ENCODE measurements at places on chromosomes 2 and 18. TPM values are rescaled to one million over a fixed set of nuclear protein-coding genes. Genes with fewer than 3 reads are reported as not detected.

GRCh38 chr2:226310146-226310545 is 489.5 kb downstream of the IRS1 start:
- no peak for DNase-seq

- DNase-seq = peak; percentile 31
Observed at GRCh38 chr2:206324869-206325268, 50.4 kb downstream of the ZDBF2 start.

DNA sequence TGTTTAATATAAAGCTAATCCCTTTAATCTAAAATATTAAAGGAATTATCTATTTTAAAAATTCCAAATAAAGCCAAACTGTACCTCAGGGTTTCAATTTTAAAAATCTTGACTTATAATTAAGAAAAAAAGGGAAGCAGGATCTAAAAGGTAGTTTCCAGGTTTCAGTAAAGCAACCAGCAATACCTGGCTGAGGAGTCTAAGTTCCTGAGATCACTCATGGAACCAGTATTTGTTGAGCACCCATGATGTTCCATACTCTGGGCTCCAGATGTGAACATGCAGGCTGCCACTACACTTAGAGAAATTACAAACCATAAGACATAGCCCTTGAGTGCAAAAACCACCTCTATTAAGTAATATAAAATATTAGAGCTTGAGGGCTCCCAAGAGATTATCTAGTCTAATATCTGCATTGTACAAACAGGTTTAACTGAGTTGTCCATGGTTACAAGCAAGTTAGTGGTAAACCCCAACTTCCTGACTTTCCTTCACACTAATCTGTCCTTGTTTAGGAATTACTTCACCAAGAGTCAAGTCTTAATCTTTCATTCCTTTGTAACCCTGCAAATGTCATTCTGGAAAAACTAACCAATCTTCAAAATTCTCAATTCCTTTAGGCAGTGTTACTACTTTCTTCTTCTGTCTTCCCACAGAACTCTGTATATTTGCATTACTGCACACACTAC is 49.2 kb downstream of the CLASP1 start:
- DNase-seq = no peak

GALR1 gene
- not detected for total RNA-seq

GRCh38 chr18:22667616-22668422 is 250.1 kb upstream of the CTAGE1 start:
- no peak for DNase-seq

- DNase-seq = no peak
Observed at GRCh38 chr2:236489895-236490404, 79.7 kb upstream of the ACKR3 start.

FAM228A gene
- 0.15 TPM for total RNA-seq

LIPG gene
- not detected for total RNA-seq

GRCh38 chr2:105725388-105725787 is 19.3 kb upstream of the NCK2 start:
- no peak for DNase-seq

DNA sequence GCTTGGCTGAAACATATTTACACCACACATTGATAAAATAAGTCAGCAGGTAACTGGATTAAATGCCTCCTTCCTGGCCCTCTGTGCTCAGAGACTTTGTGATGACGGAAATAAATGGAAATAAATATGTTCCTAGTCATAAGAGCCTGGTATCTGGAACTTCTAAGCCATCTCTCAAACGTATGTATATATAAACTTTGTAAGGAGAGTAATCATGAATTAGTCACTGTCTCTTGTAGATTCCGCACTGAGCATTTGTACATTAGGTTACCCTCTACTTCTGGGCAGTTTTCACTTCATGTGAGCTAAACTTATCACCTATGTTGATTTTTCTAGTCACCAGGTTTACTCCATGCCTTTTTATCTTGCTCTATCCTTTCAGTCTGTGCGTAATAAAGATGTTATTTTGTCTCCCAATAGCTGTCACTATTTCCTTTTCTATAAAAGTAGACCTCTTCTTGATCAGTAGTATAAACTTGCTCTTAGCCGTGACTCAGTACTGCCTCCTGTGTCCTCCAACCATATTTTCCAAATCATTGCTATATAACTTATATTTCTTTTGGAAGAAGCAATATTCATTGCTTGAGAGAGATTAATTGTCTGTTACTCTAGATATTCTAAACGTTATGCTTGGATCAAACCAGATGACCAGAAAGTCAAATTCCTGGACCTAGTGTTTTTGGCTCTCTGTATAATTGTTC is 53.2 kb downstream of the FEZ2 start:
- no peak for DNase-seq

- DNase-seq = no peak
Observed at GRCh38 chr2:37466533-37467222, 122.2 kb downstream of the QPCT start.

DNA sequence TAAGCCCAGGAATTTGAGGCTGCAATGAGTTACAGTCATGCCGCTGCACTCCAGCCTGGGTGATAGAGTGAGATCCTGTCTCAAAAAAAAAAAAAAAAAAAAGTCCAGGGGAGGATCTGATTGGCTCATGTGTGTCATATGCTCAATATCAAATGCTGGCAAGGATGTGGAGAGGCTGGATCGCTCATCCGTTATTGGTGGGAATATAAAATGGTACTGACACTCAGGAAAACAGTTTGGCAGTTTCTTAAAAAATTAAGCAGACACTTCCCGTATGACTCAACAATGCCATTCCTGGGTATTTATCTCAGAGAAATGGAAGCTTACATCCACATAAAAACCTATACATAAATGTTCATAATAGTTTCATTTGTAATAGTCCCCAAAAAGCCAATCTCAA is 68.9 kb downstream of the MEX3C start:
- DNase-seq = no peak
